ENCODE measurements at places on chromosomes 11 and 22.

DNA sequence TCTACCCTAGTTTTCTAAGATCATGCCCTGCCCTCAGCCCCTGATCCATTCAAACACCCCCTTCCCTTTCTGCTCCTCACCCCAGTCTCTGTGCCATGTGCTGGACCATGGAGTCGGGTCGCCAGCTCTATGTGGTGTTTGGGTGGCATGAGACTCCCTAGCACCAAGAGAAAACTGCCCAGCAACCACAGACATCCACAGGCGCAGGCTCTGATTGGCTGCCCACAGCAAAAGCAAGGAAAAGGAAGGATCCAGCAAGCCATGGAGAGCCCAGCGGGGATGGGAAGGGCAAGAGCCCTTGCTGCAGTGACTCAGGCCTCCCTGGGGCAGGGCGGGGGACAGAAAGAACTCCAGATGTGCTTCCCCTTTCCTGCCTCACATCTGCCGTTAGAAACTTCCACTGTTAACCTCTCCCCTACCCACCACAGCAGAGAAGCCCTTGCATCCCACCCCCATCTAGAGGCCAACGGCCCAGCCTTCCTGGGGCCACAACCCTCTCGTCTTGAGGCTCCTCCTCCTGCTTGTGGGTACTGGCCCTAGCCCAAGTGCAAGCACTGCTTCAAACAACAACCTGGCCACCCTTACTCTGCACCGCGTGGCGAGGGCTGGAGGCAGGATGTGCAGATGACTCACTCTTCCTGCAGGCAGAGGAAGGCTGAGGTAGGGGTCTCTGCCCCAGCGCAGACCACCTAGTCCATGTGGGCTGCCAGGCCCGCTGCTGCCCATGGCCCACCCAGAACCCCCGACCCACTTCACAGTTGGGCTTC, 9.7 kb upstream of the AHNAK start:
- DNase-seq = peak; percentile 62

DNA sequence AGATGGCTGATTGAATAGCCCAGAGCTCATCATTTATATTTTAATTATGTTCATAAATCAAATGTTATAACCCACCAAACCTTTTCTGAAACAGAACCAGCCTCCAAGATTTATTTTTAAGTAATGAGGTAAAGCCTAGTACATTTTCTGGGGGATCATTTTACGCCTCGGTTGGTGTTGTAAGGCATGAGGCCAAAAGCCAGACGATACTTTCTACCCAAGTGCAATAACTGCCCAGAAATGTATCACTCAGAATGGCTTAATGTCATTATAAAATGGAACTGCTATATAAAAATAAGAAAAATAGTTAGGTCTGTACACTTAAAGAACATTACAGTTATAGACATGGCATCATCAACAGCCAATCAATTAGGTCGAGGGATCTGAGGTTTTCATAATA, 283.3 kb downstream of the CADM1 start:
- DNase-seq = no peak

DNA sequence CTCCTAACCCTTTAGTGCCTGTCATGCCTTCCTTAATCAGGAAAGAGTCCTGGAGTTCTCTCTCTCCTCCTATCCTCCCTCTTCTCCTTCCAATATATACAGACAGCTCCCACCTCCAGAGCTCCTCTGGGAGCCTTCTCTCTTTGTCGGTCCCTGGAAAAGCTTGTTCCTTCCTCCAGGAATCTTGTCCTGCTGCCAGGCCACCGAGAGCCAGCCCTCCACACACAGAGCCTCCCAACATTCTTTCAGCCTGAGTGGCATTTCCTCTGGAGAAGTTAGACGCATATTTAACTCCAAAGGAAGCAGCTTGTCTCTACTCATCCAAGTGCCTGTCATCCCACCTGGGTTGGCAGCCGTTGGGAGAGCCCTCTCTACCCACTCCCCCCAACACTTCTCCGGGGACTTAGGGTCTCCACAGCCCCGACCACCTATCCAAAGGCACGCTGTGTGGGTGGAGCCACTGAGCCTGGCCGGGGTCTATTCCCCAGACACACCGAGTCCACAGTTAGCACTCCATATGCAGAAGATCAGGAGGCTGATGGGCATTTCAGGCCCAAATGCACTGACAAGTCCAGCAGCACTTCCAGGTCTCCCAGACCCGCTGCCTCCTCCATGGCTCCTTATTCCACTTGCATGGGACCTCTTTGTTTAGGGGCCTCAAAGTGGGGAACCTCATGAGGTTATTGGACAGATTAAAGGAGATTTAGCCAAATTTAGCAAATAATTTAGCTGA, 31.1 kb downstream of the DKK3 start:
- no peak for DNase-seq

DNA sequence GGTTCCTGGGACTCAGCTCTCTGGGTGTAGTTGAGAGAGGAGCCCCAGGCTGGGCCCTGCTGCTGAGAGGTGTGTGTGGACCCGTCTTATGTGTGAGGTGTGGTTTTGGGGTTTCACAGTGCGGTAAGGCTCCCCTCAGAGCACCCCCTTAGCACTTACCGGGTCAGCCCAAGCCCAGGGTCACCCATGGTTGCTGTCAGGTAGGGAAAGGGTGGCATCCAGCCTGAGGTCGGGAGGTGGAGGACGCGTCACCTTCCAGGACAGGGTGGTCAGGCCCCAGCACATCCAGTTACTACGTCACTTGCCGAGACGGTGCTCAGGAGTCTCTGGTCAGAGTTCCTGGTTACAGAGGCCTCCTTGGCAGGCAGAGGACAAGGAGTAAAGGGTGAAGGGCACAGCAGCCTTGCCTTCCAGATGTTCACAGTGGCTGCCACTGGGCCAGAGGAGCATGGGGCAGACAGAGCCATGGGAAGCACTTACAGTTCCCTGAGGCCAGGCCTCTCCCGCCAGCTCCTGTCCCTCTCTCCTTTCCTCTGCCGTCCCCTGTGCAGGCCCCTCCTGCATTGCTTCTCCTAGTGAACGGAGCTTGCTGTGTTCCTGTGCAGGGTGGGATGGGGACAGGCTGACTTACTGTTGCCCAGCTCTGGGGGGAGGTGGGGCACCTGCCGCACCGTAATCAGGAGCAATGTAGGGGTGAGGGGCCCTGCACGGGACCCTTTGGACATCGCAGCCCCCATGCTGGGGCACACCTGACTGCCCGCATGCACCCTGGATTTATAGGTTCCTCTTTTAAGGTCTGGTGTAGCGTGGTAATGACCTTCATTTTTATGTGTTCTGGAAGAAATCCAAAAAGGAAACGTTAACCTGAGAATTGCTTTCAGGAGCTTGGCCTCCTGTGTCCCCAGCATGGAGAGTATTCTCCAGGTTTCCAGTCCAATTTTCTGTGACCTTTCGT, 285.9 kb downstream of the TBC1D22A start:
- DNase-seq = no peak

- no peak for DNase-seq
Measured at GRCh38 chr11:11496879-11497278, 124.9 kb downstream of the GALNT18 start.

- no peak for DNase-seq
Measured at GRCh38 chr11:33476945-33477606, 219.9 kb downstream of the HIPK3 start.

- DNase-seq = no peak
Measured at GRCh38 chr11:120212926-120213325, 2.1 kb downstream of the OAF start.

GRCh38 chr11:62688491-62688890, 839 bp downstream of the LRRN4CL start:
- no peak for DNase-seq

GRCh38 chr11:45333001-45333971, 47.1 kb upstream of the SYT13 start:
- no peak for DNase-seq

DNA sequence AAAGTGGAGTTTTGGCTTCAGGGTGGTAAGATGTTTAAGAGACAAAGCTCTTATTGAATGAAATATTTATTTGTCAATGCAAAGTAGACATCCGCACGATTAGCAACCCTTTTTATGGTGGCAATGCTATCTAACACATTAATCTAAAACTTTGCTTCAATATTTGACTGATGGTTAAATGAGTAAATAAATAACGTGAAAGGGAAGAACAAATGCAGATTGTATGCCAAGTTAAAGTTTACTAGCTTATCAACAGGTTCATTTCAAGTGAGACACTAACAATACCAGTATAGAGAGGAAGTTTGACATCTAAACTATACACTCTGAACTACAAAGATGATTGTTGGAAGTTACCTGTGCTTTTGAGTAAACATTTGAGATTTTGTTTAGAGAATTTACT, 50.1 kb downstream of the AASDHPPT start:
- no peak for DNase-seq

- DNase-seq = peak; percentile 55
Measured at GRCh38 chr11:128328955-128329551, 258.3 kb downstream of the ETS1 start.

DNA sequence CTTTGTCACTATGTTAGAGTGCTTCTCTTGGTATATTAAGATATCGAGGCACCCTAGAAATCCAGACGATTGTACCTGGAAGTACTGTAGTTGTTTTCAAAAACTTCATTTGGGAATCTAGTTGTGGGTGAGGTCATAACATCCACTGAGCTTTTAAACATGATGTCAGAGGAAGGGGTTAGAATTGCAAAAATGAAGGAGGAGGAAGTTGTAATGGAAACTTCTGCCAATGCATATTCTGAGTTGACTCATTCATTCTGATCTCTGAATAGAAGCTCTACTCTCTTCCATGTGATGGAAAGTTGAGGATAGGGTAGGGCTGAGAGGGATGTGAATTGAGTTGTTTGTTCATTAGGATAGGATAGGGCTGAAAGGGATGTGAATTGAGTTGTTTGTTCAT, 7.7 kb downstream of the CD44 start:
- DNase-seq = no peak

GRCh38 chr11:10205928-10206327, 88.1 kb downstream of the SBF2 start:
- DNase-seq = no peak

DNA sequence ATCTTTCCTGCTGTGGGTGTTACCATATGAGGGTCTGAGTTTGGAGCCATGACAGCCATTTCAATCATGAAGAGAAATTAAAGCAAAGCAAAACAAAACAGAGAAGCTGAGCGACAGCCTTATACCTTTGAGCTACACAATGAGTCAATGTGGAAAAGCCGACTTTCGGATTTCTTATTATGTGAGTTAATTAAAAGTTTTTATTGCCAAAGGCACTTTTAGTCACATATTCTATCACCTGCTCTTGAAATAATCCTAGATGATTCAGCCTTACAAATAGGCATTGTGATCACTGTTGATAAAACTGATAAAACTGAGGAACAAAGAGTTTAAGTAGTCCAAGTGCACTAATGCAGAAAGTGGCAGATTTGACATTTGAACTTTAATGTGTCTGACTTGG, 381.9 kb upstream of the TENM4 start:
- DNase-seq = no peak

DNA sequence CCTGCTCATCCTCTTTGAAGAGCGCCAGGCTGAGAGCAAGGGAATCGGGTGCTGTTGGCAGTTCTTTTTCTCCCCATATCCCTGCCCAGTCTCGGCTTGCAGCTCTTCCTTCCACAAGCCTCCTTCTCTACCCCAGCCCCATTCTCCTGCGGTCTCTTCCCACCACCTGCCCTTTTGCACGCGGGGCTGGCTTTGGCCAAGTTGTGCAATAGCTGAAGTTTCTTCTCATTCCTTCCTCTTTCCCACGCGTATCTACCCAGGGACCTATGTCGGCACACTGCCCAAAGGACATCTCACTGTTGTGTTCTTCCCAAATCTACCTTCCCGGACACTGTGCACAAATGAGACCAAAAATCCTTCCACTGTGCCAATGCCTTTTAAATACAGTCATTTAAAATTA, 22.3 kb upstream of the HTR3A start:
- DNase-seq = no peak

- DNase-seq = no peak
Measured at GRCh38 chr22:31239771-31240370, 27.8 kb downstream of the LIMK2 start.

DNA sequence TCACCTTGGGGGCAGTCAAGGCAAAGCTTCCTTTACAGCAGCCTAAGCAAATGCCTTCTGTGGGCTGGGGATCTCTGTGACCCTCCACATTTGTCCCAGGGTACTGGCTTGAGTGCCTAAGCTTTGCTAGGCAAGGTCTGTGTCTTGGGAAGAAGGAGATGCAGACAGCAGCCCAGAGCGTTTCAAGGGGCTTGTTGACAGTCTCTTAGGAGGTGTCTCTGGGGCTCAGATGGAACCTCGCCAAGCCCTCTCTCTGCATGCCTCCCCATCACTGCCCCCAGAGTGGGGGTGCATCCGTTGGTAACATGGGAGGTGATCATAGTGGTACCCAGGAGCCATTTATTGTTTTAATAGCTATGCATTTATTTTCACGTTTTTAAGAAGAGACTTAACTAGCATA, 29.1 kb upstream of the TMPRSS4 start:
- no peak for DNase-seq

GRCh38 chr11:130146796-130147195, 12.8 kb upstream of the ST14 start:
- no peak for DNase-seq

DNA sequence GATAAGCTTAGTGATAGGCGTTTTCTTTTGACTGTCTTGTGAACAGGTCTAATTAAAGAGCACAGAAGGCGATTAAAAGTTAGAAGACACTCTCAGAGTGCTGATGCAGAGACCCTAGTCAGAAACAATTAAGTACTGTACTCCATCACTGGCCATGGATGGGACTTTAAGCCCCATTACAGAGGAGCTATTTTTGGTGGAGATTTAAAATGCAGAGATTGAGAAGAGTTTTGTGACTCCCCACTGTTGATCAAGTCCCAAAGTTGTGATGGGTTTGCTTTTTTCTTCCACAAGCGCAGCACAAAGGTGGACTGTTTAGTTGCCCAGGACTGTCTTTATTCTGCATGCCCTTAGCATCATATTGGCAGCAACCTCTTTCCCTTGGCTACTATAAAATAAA, 978 bp downstream of the LUZP2 start:
- no peak for DNase-seq

DNA sequence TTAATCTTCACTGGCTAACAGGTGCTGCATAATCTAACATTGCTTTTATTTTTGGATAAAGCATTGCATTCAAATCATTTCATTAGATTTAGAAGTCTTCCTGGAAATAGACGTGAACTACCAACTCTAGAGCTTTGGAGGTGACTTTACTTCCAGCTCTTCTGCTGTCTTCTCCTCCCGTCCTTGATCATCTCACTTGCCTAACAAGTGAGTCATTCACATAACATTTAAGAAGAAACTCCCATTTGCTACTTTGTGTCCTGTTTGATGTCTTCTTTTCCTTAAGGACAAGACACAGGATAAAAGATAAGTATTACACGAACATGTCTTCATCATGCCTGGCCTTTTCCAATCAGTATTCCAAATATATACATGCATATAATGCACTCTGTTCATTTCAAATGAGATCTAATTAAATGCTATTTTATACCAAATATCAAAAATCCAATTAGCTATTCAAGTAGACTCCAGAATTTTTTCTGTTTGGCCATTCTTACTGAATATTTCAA, 88.3 kb downstream of the BDNF start:
- DNase-seq = no peak

GRCh38 chr11:98561877-98562395, 458.8 kb upstream of the CNTN5 start:
- DNase-seq = no peak

All from left lobe of liver (tissue), 2 donors.